ENCODE measurements at places on chromosomes 12 and 14.

GRCh38 chr12:57832966-57833365, 13.6 kb downstream of the CTDSP2 start:
- no peak for DNase-seq

DNA sequence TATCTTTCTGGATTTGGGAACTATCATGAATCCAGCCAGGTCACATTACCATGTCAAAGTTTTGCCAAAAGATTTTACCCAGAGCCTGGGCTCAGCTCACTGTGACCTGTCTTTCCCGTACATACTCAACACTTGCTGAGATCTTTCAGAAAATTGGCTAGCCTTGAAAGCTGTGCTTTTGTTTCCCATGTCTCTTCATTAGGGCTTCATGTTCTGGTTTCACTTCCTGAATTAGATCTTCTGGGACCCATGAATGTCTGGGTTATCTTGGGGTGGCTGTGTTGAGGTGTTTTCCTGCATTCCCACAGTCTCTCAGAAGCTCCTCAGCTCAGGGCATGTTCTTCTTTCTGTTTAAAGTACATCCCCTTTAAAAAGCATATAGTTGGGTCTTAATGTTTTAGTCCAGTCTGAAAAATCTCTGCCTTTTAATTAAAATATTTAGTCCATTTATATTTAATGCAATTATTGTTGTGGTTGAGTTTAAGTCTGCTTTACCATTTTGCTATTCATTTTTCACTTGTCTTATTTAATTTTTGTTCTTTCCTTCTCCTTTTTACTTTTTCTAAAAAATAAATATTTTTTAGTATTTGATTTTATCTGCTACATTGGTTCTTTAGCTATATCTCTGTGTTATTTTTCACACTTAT, 242.7 kb downstream of the VRK1 start:
- no peak for DNase-seq

DNA sequence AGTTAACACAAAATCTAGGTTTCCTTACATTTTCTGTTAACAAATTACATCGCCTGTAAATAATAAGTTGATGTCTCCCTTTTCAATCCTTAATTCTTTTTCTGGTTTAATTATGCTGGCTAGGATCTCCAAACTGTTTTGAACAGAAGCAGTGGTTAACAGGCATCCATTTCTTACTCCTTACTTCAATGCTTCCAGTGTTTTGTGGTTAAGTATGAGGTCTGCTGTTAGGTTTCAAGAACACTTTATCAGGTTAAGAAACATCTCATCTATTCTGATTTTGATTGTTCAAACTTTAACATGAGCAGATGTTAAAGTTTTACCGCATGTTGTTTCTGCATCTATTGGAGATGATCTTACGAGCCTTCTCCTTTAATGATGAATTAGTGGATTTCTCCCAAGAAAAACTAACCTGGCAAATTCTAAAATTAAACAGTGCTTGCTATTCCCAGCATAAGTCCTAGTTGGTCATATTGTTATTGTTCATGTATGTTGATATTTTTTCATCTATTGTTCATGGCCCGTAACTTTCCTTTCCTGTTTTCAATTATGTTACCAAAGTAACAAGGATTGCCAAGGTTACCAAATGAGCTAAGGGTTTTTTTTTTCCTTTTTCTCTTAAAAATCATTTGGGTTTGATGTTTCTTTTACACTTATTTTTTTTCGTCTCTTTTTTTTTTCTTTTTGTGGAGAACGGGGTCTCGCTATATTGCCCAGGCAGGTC, 33.4 kb downstream of the POLE start:
- DNase-seq, result no peak

DNA sequence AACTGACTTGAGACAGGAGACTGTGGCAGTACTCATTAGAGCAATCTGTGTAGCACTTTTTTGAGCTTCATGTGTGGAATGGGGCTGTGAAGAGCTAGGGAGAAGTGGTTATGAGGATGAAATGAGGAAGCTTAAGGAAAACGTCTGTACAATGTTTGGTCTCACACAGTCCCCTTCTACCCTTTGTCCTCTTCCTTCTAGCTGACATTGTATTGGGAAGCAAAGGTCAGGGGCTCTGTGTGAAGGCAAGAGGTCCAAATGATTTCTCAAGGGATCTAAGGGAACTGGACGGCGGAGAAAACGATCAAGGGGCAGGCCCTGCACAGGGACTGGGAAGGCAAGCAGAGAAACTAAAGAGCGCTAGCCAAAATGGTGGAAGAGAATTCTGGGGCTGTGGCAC, 13.1 kb upstream of the CIPC start:
- DNase-seq, result no peak

DNA sequence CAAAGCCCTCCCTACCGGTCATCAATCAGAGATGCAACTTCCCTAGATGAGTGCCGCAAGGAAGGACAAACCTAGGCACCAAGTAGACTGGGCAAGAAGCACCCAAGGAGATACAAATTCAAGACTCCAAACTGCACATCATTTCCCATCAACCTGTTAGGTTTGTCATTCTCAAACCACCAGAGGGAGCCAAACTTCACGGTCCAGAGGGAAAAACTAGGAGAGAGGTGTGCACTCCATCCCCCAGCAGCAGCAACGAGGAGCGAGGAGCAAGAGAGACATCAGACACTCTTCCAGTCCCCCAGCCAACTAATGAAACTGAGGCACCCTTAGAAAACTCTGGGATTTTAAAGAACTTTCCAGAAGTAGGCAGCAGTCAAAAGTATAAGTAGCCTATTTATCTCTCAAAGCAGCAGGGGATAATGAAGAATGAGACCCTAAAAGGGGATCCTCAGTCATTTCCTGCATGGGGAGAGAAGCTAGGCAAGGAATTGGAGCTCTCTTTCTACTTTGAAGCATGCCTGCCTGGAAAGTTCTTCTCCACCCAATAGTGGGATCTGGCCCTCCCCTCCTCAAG, 37.0 kb upstream of the NT5DC3 start:
- peak; percentile 41 for DNase-seq

DNA sequence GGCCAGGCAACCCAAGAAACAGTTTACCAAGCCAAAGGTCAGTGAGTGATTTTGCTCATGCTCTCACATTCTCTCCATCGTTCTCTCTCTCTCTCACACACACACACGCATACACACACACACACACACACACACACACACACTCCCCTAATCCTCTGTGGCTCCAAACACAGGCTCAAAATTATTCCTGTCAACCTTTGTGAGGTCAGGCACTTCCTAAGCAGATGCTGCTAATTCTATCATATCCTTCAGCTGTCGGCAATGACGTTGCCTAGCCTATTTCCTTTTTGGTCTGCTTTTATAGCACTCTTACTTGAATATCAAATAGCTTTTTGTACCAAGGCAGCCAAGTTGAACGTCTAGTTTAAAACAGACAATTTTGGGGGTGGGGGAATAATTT, 98.9 kb upstream of the EGLN3 start:
- no peak for DNase-seq

DNA sequence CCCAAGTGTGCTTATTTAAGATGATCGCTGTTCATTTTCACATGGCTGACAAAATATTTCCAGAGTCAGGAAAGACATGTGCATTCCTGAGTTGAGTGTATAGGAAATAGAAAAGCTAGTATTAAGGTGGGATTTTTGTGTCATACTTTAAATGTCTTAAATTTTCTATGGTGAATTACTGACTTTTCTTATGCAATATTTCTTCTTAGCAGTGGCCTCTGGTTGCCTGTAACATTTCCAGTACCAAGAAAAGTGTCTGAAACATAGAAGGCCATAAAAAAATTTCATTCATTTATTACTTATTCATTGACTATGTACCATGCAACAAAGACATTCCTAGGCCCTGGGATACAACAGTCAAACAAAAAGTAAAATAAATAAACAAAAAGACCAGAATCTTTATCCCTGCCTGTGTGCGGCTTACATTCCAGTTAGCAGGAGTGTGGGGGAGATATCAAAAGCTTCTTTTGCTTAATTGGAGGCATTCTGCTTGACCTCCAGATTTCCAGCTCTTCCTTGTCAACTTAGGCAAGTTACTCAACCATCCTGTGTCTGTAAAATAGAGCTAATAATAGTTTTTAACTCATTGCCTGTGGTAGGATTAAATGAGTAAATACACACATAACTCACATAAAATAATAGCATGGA, 216.3 kb upstream of the FLRT2 start:
- DNase-seq, result no peak

- DNase-seq, result no peak
Measured at GRCh38 chr14:22658946-22659345, 14.8 kb upstream of the OR6J1 start.

- no peak for DNase-seq
Measured at GRCh38 chr12:19482036-19482435, 42.7 kb downstream of the AEBP2 start.

DNA sequence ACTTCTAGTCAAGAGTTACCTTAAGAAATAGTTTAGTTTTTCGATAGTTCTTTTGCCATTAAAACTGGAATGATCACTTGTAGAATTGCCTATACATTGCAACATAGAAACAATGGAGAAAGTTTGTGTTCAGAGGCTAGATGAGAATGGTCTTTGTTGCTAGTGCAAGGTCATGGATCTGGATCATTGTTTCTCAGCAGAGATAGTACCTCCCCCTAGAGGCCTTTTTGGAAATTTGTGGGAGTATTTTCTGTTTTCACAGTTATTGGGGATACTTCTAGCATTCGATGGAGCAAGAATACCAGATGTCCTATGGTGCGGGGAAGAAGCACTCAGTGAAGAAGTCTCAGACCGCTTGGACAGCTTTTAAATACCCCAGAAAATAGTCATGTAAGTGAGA, 138.8 kb upstream of the HMGA2 start:
- no peak for DNase-seq

DNA sequence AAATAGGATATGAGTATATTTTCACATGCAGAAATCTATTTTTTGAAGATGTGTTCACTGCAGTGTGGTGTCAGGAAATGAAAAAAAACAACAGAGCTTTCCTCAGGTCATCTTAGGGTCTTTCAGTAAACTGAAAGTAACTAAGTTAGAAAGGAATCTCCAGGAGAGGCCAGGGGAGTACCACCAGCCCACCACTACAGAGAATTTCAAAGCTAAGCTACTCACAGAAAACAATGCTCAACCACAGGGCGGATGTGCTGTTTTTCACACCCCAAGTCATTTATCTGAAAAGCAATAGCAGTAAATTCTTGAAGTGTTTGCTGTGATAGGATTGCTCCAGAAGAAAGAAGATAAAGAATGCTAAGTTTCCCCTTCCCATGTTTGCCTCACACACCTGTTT, 79.0 kb downstream of the IFNG start:
- no peak for DNase-seq

- DNase-seq, result no peak
Measured at GRCh38 chr12:88472775-88473174, 107.5 kb downstream of the KITLG start.

GRCh38 chr12:89239534-89239933, 112.8 kb downstream of the DUSP6 start:
- no peak for DNase-seq

DNA sequence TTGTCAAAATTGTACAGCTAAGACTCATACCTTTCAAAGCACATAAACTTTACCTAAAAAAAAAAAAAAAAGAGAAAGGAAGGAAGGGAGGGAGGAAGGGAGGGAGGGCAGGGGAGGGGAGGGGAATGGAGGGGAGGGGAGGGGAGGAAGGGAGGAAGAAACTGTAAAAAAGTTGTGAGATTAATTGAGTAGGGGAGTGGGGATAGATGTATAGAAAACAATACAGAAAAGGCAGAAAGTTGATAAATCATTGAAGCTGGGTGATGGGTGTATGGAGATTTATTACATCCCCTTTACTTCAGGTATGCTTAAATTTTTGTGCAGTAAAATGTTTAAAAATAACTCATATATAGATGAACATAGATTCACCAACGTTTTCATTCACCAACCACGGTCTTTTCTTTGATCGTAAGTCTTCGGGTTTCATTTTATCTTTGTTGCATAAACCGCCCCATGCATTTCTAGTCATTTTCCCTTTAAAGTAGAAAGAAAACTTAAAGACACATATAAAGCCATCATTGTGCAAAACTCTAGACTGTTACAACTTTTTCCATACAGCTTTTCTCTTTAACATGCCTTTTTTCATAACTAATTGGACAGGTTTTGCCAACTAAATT, 191.2 kb upstream of the KRR1 start:
- DNase-seq, result no peak

DNA sequence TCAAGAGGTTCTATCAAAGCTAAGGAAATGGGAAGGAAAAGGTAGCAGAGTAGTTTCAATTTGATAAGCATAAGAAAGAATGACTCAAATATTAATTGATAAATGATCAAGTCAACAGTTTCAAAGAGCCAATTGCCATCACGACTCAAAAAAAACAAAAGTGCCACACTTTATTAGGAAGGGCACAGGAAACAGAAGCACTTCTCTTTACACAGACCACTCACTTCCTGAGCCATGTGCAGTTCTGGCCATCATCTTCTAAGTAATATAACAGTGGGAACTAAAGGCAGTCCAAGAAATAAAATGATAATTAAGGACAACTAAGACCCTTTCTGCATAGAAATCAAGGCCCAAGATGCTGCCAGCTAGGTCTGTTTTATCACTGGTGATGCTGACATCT, 13.2 kb downstream of the TM7SF3 start:
- no peak for DNase-seq

- DNase-seq, result no peak
Measured at GRCh38 chr12:52033446-52034140, 17.6 kb upstream of the NR4A1 start.

- no peak for DNase-seq
Measured at GRCh38 chr12:43011383-43011926, 421.9 kb upstream of the PRICKLE1 start.

GRCh38 chr12:122366685-122367475, 55.6 kb downstream of the CLIP1 start:
- DNase-seq, result no peak

- DNase-seq, result no peak
Measured at GRCh38 chr12:31970199-31970598, 11.0 kb downstream of the RESF1 start.

GRCh38 chr12:49294804-49295081, 204 bp upstream of the PRPH start:
- no peak for DNase-seq

DNA sequence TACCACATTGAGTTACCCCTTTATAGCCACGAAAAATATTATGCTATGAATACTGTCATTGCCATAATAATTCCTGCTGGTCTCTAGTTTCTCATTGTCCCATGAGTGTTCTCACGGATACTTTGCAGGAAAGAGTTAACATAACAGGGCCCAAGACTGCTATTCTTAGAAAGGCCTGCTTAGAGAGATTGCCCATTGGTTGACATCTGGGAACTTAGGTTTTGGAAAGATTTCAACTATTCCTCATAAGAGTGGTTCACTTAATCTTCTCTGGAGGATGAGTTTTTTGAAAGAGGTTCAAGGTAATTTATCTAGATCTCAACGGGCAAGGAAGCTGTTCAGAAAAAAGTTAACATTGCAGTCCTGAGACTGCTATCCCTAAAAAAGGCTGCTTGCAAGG, 18.4 kb upstream of the PRPF39 start:
- no peak for DNase-seq

GRCh38 chr14:44971459-44971858, 9.5 kb downstream of the TOGARAM1 start:
- DNase-seq, result no peak
